ENCODE measurements at places on chromosomes 2 and 18.
A peak's percentile ranks its signal among the peaks of the same experiment; 100 is the strongest.

- H3K27ac ChIP-seq: no peak overlapping the region
- H3K4me3 ChIP-seq: no peak overlapping the region
- H3K4me1 ChIP-seq: peaks cover 3% of the 10 kb centered on the region
- DNase-seq: no peak
- no peaks in the 10 kb centered on the region for H3K36me3 ChIP-seq
Observed at GRCh38 chr2:204570421-204570820, 25.1 kb downstream of the PARD3B start.

DNA sequence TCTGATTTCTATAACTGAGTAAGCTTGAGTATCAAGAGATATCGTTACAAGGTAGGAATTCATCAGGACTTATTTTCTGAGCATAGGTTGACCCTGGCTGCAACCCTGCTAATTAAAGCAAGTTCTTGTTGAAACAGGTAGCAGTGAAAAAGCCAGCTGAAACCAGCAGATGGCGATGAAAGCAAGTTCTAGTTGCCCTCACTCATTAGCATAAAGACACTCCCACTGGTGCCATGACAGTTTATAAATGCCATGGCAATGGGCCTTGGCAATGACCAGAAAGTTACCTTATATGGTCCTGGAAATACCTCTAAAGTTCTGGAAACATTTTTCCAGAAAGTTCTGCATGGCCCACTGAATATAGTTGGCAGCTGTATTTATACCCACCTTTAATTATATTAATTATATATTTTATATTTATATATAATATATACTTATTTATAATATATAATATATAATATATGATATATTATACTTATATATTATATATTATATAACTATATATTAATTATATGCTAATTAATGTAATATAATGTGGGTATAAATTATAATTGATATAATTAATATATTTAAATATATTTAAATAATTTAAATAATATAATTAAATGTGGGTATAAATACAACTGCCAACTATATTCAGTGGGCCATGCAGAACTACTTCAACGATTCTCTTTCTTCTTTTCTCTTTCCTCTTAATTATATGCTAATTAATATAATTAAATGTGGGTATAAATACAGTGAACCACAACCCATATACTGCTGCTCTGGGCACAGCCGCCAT lies 188.0 kb downstream of the CDH7 start:
- H3K4me3 ChIP-seq: no peak overlapping the region
- H3K27ac ChIP-seq: no peak overlapping the region
- DNase-seq: no peak
- H3K4me1 ChIP-seq: no peaks in the 10 kb centered on the region
- H3K36me3 ChIP-seq: no peaks in the 10 kb centered on the region

DNA sequence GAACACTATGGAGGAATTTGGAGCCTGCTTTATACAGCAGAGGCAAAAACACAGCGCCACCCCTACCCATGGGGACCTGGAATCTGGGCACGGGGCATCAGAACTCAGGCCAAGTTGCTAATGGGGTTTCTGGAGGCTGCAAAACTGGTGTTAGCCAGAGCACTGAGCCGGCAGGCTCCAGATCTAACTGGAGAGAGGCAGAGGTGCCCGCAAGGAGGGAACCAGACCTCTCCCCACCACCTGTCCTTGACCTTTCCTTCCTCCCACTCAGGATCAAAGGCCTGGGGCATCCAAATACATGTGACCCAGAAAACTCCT lies 126.6 kb downstream of the TNS1 start:
- H3K4me3 ChIP-seq: no peak overlapping the region
- H3K4me1 ChIP-seq: no peaks in the 10 kb centered on the region
- H3K27me3 ChIP-seq: peaks cover 27% of the 10 kb centered on the region
- no peaks in the 10 kb centered on the region for H3K36me3 ChIP-seq

DNA sequence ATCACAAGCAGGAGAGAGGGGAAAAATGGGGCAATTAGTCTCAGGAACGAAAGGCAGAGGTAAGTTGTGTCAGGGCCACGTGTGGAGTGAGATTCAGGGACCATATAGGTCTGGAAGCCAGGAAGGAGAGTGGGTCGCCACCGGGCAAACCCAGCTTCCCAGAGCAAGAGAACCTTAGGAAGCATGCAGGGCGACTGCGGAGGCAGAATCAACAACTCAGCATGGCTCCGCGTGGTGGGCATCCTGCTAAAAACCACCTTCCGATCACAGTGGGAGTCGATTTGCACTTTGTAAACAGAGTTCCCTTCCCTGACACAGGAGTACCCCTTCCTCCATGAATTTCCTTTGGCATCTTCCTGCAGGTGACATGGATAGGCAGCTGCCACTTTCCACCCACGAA lies 114.6 kb downstream of the TTC32 start:
- DNase-seq: no peak
- no peak overlapping the region for H3K27ac ChIP-seq
- H3K36me3 ChIP-seq: peaks cover 2% of the 10 kb centered on the region
- no peaks in the 10 kb centered on the region for H3K4me1 ChIP-seq

GRCh38 chr2:157339965-157340655 lies 14.5 kb upstream of the ERMN start:
- peaks cover 11% of the 10 kb centered on the region for H3K4me1 ChIP-seq
- H3K27ac ChIP-seq: no peak overlapping the region
- no peak overlapping the region for H3K4me3 ChIP-seq
- no peaks in the 10 kb centered on the region for H3K27me3 ChIP-seq

- H3K27me3 ChIP-seq: no peaks in the 10 kb centered on the region
- no peak overlapping the region for H3K4me3 ChIP-seq
- H3K36me3 ChIP-seq: no peaks in the 10 kb centered on the region
- no peak overlapping the region for H3K27ac ChIP-seq
Observed at GRCh38 chr2:183868707-183869106, 729.6 kb upstream of the ZNF804A start.

GRCh38 chr18:46337271-46337670 lies 233.1 kb downstream of the HAUS1 start:
- H3K27me3 ChIP-seq: peaks cover 58% of the 10 kb centered on the region
- H3K36me3 ChIP-seq: peaks cover 2% of the 10 kb centered on the region
- no peak for DNase-seq

- DNase-seq: no peak
- peaks cover 2% of the 10 kb centered on the region for H3K36me3 ChIP-seq
Observed at GRCh38 chr18:44636241-44636640, 44.4 kb upstream of the SETBP1 start.

DNA sequence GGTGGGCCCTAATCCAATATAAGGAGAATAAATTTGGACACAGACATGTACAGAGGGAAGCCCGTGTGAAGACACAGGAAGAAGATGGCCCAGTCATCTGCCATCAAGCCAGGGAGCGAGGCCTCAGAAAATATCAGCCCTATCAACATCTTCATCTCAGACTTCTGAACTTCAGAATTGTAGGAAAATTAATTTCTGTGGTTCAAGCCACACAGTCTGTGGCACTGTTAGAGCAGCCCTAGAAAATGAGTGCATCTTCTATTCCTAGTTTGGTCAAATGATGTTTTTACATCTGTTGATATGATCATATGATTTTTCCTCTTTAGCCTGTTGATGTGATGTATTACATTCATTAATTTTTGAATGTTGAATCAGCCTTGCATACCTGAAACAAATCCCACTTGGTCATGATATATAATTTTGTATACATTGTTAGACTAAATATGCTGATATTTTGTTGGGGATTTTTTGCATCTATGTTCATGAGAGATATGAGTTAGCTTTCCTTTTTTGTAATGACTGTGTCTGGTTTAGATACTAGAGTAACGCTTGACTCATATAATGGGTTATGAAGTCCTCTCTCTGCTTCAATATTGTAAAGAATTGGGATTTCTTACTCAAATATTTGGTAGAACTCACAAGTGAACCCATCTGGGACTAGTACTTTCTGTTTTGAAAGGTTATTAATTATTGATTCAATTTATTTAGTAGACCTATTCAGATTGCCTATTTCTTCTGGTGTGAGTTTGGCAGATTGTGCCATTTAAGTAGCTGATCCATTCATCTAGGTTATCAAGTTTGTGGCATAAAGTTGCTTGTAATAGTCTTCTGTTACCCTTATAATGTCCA lies 451.4 kb downstream of the EIPR1 start:
- H3K27ac ChIP-seq: no peak overlapping the region
- no peaks in the 10 kb centered on the region for H3K27me3 ChIP-seq
- no peaks in the 10 kb centered on the region for H3K36me3 ChIP-seq

- no peak overlapping the region for H3K4me3 ChIP-seq
- H3K27ac ChIP-seq: no peak overlapping the region
- H3K36me3 ChIP-seq: no peaks in the 10 kb centered on the region
Observed at GRCh38 chr2:212863185-212863588, 288.2 kb downstream of the IKZF2 start.

DNA sequence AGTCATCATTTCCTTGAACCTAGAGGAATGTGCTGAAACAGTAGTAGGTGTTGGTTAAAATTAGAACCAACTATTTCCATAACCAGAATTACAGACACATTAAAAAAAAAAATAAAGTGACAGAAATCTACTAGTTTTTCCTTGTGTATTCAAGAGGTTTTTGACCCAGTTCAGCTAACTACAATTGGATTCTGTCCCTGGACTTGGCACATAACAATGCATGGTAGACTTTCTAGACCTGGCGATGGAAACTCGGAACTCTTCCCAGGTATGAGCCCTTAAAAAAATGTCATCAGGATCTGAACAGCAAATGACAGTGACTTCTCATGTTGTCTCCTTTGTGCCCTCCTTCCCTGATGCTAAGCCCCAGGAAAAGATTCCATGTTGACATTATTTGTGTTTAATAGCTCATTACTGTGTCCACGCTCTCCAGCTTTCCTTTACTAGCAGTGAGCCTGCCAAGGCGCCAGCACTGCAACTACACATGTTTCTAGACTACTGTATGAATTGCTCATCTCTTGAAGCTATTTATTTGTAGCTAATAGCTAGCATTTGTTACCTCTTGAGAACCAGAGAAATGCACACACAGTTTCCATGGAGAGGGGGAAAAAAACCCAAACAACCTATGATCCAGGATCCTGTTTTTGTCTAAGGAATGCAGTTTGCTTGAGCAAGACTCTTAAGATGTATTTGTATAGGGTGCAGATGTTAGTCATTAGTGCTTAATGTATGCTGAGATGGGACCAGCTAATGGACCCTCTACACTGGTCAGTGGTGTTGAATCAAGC lies 148.5 kb downstream of the FMNL2 start:
- DNase-seq: no peak
- no peaks in the 10 kb centered on the region for H3K4me1 ChIP-seq
- H3K4me3 ChIP-seq: no peak overlapping the region
- no peak overlapping the region for H3K27ac ChIP-seq

DNA sequence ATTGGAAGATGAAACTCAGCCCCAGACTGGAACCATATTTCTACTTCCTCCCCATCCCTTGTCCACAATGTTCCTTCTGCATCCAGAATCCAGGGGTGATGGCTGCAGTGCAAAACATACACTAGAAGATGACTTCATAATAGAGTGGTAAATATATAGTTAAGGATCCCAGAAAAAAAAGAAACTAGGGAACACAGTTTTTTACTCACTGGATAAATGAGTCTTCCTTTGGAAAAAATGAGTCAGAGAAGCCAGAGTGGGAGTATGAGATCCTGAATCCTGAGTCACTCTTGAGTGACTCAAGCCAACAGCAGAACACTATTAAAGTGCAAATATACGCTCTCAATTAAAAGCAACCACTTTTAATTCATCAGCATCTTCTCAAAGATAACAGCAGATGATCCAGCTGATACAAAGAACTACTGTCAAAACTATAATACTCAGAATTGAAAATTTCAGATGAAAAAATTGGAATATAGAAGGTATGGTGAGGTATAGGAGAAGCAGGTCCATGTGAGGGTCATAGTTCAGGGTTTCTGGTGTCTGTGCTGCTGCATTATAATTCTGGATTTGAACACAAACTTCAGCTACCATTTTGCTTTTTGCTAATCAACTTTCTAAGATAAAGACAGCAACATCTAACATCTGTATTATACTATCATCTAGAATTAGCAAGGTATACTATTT lies 987.2 kb upstream of the CDH2 start:
- H3K27me3 ChIP-seq: no peaks in the 10 kb centered on the region
- no peaks in the 10 kb centered on the region for H3K36me3 ChIP-seq
- DNase-seq: no peak
- H3K4me3 ChIP-seq: no peak overlapping the region
- no peaks in the 10 kb centered on the region for H3K4me1 ChIP-seq

- H3K36me3 ChIP-seq: no peaks in the 10 kb centered on the region
- no peak overlapping the region for H3K27ac ChIP-seq
Observed at GRCh38 chr2:36397728-36398413, 42.3 kb downstream of the CRIM1 start.

- no peaks in the 10 kb centered on the region for H3K4me1 ChIP-seq
- no peaks in the 10 kb centered on the region for H3K36me3 ChIP-seq
- H3K27me3 ChIP-seq: no peaks in the 10 kb centered on the region
- H3K4me3 ChIP-seq: no peak overlapping the region
Observed at GRCh38 chr2:21361957-21362486, 238.3 kb downstream of the TDRD15 start.

DNA sequence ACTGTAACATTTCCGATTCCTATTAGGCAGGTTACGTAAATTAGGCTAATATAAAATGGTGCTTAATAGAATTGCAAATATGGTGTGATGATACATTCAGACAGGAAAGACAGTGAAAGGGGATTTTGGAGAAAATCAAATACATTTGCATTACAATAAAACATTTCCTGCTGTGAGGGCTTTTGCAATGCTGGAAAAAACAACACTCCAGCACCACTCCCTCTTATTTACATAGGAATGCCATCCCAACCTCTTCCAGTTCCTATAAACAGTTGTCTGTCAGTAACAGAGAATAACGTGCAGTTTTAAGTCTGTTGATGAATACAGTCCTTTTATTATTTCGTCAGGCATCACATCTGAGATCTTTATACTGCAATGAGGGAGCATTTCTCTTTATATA lies 298.8 kb upstream of the FANCL start:
- peaks cover 6% of the 10 kb centered on the region for H3K27me3 ChIP-seq
- no peaks in the 10 kb centered on the region for H3K4me1 ChIP-seq
- DNase-seq: no peak
- H3K36me3 ChIP-seq: no peaks in the 10 kb centered on the region

DNA sequence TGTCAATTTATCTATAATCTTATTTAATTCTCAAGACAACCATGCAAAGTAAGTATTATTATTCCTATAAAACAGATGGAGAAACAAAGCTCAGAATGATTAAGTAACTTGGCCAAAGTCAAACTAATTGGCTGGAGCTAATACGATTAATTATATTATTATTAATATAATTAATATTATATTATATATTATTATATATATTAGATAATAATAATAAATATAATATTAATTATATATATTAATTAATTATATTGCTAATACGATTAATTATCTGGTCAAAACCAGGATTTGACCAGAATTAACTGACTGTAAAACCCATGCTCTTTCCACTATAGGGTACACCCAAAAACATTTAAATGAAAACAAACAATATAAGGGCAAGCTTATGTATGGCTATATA lies 52.4 kb downstream of the FARSB start:
- H3K4me1 ChIP-seq: peaks cover 4% of the 10 kb centered on the region
- no peaks in the 10 kb centered on the region for H3K27me3 ChIP-seq
- no peak overlapping the region for H3K4me3 ChIP-seq
- no peak overlapping the region for H3K27ac ChIP-seq

- H3K36me3 ChIP-seq: no peaks in the 10 kb centered on the region
- DNase-seq: no peak
- H3K27ac ChIP-seq: peak overlapping the region; percentile 90
- H3K27me3 ChIP-seq: no peaks in the 10 kb centered on the region
Observed at GRCh38 chr2:31317396-31317795, 83.4 kb downstream of the EHD3 start.

GRCh38 chr2:29561181-29561580 lies 360.2 kb downstream of the ALK start:
- H3K27ac ChIP-seq: no peak overlapping the region
- H3K36me3 ChIP-seq: no peaks in the 10 kb centered on the region
- no peak overlapping the region for H3K4me3 ChIP-seq
- no peak for DNase-seq

- peak overlapping the region; percentile 74 for H3K27ac ChIP-seq
- no peaks in the 10 kb centered on the region for H3K27me3 ChIP-seq
- no peak overlapping the region for H3K4me3 ChIP-seq
- H3K4me1 ChIP-seq: peaks cover 34% of the 10 kb centered on the region
- DNase-seq: no peak
- peaks cover 3% of the 10 kb centered on the region for H3K36me3 ChIP-seq
Observed at GRCh38 chr2:229910147-229910831, 11.5 kb downstream of the TRIP12 start.

Data from T-helper 17 cell (primary cell).